ENCODE measurements at places on chromosomes 1 and 21. TPM values are rescaled to one million over a fixed set of nuclear protein-coding genes. Genes with fewer than 3 reads are reported as not detected.

DNA sequence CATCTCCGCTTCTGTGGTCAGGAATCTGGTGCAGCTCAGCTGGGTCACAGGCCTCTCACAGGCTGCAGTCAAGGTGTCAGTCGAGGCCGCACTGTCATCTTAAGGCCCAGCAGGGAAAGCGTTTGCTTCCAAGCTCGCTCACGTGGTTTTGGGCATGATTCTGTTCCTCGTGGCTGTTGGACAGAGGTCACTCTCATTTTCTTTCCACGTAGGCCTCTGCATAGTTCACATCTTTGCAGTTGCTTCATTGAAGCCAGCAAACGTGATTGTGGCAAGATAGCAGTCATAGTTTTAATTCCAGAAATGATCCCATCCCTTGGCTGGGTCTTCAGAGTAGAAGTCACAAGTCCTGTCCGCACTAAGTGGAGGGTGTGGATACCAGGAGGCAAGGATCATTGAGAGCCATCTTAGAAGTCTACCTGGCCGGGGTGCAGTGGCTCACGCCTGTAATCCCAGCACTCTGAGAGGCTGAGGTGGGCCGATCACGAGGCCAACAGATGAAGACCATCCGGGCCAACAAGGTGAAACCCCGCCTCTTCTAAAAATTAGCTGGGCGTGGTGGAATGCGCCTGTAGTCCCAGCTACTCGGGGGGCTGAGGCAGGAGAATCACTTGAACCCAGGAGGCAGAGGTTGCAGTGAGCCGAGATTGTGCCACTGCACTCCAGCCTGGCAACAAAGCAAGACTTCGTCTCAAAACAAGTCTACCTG is 24.5 kb downstream of the NECAP2 start:
- H3K4me1 ChIP-seq = no peaks in the 10 kb centered on the region
- H3K36me3 ChIP-seq = peaks cover 12% of the 10 kb centered on the region
- no peak overlapping the region for H3K4me3 ChIP-seq
- DNase-seq = peak; percentile 47

DNA sequence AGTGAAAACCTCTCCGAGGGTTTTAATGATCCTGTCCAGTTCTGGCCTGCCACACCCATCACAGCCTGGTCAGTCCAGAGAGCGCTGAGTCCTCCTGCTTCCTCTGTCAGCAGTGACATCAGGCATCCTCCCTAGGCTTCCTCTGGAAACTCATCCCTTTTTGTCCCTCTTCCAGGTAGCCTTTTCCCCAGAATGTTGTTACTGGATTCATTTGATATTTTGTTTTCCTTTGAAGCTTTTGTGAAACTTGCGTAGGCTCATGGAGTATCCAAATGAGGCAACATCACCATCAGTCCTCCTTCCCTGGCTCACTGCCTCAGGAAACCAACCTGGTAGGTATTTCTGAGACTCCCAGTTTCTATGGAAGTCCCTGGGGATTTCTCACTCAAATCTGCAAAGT is 27.0 kb upstream of the IGSF3 start:
- H3K4me1 ChIP-seq = no peaks in the 10 kb centered on the region
- no peaks in the 10 kb centered on the region for H3K27me3 ChIP-seq
- no peak overlapping the region for H3K4me3 ChIP-seq
- DNase-seq = no peak

DNA sequence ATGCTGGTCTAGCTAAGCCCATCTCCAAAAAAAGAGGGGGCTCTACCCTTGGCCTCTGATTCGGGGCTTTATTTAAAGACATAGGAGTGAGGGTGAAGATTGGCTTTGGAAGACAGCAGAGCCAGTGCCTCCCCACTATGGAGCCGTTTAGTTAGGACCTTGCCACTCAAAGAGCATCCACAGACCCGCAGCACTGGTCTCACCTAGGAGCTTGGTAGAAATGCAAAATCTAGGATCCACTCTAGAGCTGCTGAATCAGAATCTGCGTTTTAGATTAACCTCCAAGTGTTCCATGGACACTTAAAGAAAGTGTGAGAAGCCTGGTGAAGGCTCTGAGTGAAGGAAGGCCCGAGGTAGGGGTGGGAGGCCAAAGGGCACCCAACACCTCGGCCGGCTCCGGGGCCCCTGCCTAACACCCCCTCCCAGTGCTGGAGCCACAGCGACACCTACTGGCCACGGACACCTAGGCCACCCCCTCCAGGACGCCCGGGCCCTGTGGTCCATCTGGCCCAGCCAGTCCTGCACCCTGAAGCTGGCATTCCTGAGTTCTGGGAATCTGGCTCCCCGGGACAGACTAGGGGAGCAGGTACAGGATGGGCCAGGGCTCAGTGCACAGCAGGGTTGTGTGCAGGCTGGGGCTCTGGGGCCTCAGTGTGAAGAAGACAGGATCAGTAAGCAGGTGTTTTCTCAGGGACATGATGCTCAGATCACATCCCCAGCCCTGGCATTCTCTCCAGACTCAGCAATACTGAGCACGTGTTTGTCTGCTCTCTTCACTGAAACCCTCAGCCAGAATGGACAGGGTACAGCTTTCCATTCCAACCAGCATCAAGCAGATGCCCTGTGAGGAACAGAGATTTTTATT is 79.2 kb downstream of the TMEM53 start:
- no peaks in the 10 kb centered on the region for H3K4me1 ChIP-seq
- H3K36me3 ChIP-seq = no peaks in the 10 kb centered on the region
- no peaks in the 10 kb centered on the region for H3K27me3 ChIP-seq
- no peak overlapping the region for H3K4me3 ChIP-seq

GRCh38 chr1:65260851-65261473 is 48.4 kb upstream of the DNAJC6 start:
- H3K27me3 ChIP-seq = no peaks in the 10 kb centered on the region
- no peak for DNase-seq
- H3K4me1 ChIP-seq = peaks cover 15% of the 10 kb centered on the region

DNA sequence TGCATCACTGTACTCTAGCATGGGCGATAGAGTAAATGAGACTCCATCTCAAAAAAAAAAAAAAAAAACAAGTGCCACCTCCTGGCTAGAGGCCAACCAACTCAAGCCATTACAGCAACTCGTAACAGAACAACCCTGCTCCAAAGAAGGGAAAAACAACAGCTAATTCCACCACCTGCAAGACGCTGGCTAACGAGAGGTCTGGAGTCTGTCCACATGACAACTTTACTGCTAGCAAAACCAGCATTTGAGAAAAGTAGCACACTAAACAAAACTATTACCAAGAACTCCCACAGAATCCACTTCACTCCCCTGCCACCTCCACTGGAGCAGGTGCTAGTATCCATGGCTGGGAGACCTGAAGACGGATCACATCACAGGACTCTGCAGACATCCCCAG is 24.1 kb upstream of the EGLN1 start:
- H3K4me3 ChIP-seq = no peak overlapping the region
- H3K27me3 ChIP-seq = no peaks in the 10 kb centered on the region
- no peaks in the 10 kb centered on the region for H3K4me1 ChIP-seq
- H3K36me3 ChIP-seq = no peaks in the 10 kb centered on the region

DNA sequence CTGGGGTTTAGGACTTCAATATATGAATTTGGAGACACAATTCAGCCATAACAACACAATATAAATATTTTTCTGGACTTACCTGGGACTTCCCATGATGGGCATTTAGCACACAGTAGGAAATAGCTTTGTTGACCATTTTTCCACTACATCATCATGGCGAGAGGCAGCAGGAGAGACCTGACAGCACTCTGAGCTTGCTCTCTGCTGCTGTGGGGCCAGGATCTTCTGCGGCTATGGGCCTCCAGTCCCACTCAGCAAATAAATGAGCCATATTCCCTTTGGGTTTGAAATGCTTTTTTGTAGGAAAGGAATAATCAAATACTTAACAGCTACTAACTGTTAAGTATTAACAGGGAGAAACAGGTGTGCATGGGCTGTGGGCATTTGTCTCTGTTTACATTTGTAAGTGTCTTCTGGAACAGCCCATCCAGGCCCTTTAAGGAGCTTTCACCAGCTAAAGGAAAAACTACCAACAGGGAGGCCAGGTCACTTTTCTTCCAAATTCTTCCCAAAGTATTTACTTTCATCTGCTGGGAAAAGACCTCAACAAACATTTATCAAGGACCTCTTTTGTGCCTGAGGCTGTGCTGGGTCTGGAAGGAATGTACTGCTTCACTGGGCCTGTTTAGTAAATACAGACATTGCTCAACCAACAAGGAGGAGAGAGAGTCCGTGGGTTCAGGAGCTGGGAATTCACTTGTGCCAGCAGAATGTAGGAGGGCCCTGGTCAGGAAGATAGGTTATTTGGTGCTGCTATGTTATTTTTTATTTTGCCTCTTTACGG is 133.2 kb downstream of the LRIG2 start:
- H3K4me1 ChIP-seq = peaks cover 5% of the 10 kb centered on the region
- H3K36me3 ChIP-seq = no peaks in the 10 kb centered on the region
- peak overlapping the region; percentile 35 for H3K4me3 ChIP-seq
- H3K27me3 ChIP-seq = no peaks in the 10 kb centered on the region
- no peak for DNase-seq

DNA sequence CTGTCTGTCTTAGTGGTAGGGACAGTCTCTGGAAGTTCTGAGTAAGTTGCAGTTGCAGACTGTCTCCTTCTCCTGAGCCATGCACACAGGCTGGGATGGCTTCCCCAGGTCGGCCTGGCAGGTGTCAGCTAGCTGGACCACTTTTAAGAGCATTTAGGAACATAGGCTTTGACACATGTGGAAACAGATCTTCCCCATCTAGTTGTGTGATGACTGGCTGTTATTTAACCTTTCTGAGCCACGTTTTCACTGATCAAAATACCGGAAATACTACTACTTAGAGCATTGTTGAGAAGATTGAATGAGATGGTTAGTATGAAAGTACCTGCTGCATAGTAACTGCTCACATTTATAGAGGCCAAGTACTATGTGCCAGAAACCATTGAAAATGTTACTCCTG is 6.2 kb upstream of the MAPKAPK2 start:
- no peaks in the 10 kb centered on the region for H3K27me3 ChIP-seq
- H3K36me3 ChIP-seq = no peaks in the 10 kb centered on the region
- H3K4me3 ChIP-seq = no peak overlapping the region

DNA sequence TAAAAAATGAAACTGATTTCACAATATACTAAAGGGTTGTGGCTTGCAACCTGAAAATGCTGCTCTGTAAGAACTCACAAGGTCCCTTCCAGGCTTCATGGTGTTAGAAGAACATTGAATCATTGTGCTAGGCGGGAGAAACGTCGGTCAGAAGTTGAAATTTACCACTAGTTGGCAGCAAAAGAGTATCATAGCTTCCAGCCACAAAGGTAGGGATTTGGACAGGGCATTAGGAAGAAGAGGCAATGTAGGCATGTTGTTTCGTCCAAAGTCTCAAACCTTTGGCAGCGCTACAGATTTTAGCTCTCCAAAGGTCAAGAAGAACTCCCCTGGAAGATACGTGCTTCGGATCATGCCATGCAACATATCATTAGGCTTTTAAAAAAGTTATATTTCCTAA is 62.5 kb upstream of the ZP4 start:
- H3K27me3 ChIP-seq = no peaks in the 10 kb centered on the region
- DNase-seq = no peak
- H3K4me3 ChIP-seq = no peak overlapping the region
- no peak overlapping the region for H3K27ac ChIP-seq

DNA sequence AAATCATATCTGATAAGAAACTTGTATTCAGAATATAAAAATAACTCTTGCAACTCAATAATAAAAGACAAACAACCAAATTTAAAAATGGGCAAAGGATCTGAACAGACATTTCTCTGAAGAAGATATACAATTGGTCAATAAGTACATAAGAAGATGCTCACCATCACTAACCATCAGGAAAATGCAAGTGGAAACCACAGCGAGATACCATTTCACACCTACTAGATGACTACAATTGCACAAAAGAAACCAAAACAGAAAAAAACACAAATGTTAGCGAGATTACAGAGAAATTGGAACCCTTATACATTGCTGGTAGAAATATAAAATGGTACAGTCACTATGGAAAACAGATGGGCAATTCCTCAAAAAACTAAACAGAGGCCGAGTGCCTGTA is 11.5 kb upstream of the ZNF683 start:
- no peak overlapping the region for H3K27ac ChIP-seq
- no peaks in the 10 kb centered on the region for H3K27me3 ChIP-seq
- H3K4me1 ChIP-seq = no peaks in the 10 kb centered on the region
- H3K4me3 ChIP-seq = no peak overlapping the region

GRCh38 chr1:172935062-172935592 is 115.6 kb downstream of the TNFSF18 start:
- H3K27ac ChIP-seq = no peak overlapping the region
- H3K4me1 ChIP-seq = peaks cover 12% of the 10 kb centered on the region
- H3K36me3 ChIP-seq = no peaks in the 10 kb centered on the region
- DNase-seq = no peak
- H3K4me3 ChIP-seq = no peak overlapping the region

- no peak overlapping the region for H3K4me3 ChIP-seq
- H3K4me1 ChIP-seq = no peaks in the 10 kb centered on the region
- H3K36me3 ChIP-seq = no peaks in the 10 kb centered on the region
- H3K27ac ChIP-seq = no peak overlapping the region
Measured at GRCh38 chr21:16568244-16568643, 838.5 kb downstream of the USP25 start.

GRCh38 chr1:3638676-3639075 is 11.2 kb downstream of the WRAP73 start:
- peaks cover 56% of the 10 kb centered on the region for H3K36me3 ChIP-seq
- no peak overlapping the region for H3K4me3 ChIP-seq
- peak; percentile 34 for DNase-seq
- no peaks in the 10 kb centered on the region for H3K4me1 ChIP-seq

DNA sequence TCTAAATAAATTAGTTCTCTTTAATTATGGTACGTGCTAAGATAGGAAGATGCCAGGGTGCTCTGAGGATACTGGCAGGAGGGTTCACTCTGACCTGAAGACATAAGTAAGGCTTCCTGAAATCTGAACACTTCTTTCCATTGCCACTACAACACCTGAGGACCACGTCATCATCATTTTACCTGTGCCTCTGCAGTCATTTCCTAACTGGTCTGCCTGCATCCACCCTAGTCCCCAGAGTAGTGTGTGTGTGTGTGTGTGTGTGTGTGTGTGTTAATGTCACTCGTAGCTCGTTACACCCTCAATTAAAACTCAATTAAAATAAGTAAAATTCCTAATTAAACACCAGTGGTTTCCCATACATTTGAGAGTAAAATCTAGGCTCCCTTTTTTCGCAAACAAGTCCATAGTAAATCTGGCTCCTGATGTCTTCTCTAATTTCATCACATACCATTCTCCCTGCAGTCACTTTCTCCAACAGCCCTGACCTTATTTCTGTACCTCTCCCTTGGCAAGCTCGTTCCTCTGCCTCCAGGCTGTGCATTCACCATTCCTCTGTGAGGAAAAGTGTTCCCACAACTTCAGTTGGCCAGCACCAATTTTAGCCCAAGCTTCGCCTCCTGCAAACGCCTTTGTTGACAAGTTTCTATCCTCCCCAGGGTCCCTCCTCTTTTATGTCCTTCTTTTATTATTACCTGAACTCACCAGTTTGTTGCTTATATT is 8.7 kb downstream of the IL12RB2 start:
- H3K4me1 ChIP-seq = no peaks in the 10 kb centered on the region
- no peak overlapping the region for H3K4me3 ChIP-seq
- no peak overlapping the region for H3K27ac ChIP-seq
- no peaks in the 10 kb centered on the region for H3K36me3 ChIP-seq

The SH2D1B gene
- 1.9 TPM for total RNA-seq

The FCER1G gene
- total RNA-seq = 158 TPM

The ZBTB8B gene
- total RNA-seq = not detected

The RGS13 gene
- total RNA-seq = 4.7 TPM

The EFNA4 gene
- total RNA-seq = 5.3 TPM

The TSPEAR gene
- 0.23 TPM for total RNA-seq

The CASQ2 gene
- total RNA-seq = 1.3 TPM
